Right atrium auricular region (tissue), 2 donors: ENCODE measurements at places on chromosomes 5 and 9. TPM values are rescaled to one million over a fixed set of nuclear protein-coding genes. Genes with fewer than 3 reads are reported as not detected.

DNA sequence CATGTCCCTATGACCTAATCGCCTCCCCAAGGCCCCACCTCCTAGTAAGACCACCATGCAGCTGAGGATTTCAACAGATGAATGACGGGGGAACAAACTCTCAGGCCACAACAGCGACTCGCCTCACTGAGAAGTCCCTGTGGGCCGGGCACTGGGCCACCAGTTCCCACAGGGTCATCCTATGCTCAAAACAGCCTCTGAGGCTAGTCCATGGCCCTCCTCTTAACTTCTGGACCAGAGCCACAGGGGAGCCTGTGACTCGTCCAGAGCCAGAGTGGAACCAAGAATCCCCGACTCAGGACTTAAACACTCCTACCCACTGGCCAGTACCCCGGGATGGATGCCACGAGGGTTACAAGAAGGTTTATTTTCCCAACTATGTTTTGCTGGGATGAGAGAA is 12.3 kb downstream of the GFPT2 start:
- no peaks in the 10 kb centered on the region for H3K4me1 ChIP-seq
- no peak overlapping the region for H3K4me3 ChIP-seq
- DNase-seq = no peak
- H3K27me3 ChIP-seq = no peaks in the 10 kb centered on the region
- peaks cover 22% of the 10 kb centered on the region for H3K36me3 ChIP-seq

The ARHGEF39 gene
- total RNA-seq = 0.44 TPM

DNA sequence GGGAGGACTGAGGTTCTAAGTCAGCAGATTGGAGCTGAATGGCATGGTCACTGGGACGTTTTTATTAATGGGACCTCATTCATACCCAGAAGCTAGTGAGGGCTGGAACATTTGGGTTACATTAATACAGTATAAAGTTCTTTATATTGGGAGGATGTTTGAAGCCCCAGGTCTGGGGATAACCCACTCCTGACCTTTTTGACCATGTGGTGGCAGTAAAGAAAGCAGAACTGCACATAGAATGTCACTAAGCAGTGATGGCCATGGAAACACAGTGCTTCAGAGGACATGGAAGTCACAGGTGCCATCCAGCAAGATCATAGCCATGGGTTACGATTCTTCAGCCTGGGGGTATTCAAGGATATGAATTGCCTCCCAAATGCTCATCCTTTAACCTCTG is 176.0 kb downstream of the ATP10B start:
- no peaks in the 10 kb centered on the region for H3K36me3 ChIP-seq
- H3K27me3 ChIP-seq = no peaks in the 10 kb centered on the region

GRCh38 chr5:112312295-112313275 is 106.5 kb downstream of the EPB41L4A start:
- no peak for DNase-seq
- H3K36me3 ChIP-seq = no peaks in the 10 kb centered on the region
- no peaks in the 10 kb centered on the region for H3K27me3 ChIP-seq
- no peak overlapping the region for H3K27ac ChIP-seq

GRCh38 chr9:125604196-125604595 is 102.8 kb downstream of the MAPKAP1 start:
- H3K27me3 ChIP-seq = no peaks in the 10 kb centered on the region
- H3K4me1 ChIP-seq = no peaks in the 10 kb centered on the region
- no peak for DNase-seq
- H3K36me3 ChIP-seq = no peaks in the 10 kb centered on the region
- H3K27ac ChIP-seq = no peak overlapping the region
